ENCODE measurements at places on chromosomes 7 and 10.

- no peak for DNase-seq
Measured at GRCh38 chr7:151115836-151116418, 29.7 kb downstream of the AGAP3 start.

DNA sequence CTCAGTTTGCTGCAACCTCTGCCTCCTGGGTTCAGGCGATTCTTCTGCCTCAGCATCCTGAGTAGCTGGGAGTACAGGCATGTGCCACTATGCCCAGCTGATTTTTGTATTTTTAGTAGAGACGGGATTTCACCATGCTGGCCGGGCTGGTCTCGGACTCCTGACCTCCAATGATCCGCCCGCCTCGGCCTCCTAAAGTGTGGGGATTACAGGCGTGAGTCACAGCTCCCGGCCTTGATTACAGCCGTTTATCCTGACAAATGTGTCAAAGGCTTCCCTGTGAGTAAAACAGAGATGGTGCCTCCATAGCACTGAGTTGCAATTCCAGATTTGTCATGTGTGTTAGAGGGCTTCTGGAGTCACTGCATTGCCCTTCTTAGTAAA lies 273.7 kb downstream of the CCDC3 start:
- DNase-seq, result no peak

- no peak for DNase-seq
Measured at GRCh38 chr10:22685926-22686325, 28.5 kb downstream of the PIP4K2A start.

DNA sequence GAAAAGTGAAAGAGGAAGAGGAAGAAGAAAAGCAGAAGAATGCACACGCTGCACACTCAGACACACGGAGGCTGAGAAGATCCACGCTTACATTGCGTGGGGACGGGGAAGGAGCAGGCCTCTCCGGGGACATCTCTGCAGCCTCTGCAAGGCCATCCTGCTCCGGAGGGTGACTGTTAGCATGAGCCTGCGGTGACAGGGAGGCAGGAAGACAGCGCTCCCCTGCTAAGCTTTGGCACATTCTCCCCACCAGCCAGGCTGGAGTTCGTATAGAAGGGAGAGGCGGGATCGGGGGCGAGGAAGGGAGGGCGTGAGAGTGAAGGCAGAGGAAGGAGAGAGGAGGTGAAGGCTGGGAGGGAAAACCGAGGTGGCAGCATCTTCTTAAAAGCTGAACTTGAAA lies 366.0 kb upstream of the SHH start:
- no peak for DNase-seq

- DNase-seq, result no peak
Measured at GRCh38 chr10:121281576-121281975, 316.7 kb downstream of the FGFR2 start.

DNA sequence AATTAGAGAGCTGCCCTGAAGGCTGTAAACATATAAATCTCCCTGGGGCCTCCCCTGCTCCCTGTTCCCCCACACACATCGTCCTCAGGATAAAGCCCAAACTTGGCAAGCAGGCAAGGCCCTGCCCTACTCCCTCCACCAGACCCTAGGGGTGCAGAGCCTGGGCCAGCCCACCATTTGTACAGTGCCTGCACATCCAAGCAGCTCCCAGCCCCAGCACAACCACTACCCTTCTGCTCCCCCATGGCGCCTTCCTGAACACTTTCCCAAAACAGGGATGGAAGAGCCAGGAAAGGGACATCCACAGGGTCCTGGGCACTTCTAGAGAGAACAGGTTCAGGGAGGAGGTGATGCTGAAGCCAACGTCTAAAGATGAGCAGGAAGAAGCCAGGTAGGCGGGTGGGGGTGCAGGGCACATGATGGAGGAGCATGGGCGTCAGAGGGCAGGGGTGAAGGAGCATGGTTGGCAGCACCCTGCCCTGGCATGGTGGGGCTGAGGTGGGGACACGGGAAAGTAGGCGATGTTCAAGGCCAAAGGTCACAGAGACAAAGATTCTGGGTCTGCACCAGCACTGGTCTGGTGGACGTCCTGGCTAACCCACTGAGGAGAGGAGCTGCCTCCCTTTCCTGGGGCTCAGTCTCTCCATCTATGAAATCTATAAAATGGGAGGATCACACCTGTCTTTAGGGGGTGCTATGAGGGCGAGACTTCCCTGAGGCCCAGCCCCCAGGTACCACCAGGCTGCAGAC lies 140.6 kb downstream of the ARHGAP22 start:
- DNase-seq, result no peak

DNA sequence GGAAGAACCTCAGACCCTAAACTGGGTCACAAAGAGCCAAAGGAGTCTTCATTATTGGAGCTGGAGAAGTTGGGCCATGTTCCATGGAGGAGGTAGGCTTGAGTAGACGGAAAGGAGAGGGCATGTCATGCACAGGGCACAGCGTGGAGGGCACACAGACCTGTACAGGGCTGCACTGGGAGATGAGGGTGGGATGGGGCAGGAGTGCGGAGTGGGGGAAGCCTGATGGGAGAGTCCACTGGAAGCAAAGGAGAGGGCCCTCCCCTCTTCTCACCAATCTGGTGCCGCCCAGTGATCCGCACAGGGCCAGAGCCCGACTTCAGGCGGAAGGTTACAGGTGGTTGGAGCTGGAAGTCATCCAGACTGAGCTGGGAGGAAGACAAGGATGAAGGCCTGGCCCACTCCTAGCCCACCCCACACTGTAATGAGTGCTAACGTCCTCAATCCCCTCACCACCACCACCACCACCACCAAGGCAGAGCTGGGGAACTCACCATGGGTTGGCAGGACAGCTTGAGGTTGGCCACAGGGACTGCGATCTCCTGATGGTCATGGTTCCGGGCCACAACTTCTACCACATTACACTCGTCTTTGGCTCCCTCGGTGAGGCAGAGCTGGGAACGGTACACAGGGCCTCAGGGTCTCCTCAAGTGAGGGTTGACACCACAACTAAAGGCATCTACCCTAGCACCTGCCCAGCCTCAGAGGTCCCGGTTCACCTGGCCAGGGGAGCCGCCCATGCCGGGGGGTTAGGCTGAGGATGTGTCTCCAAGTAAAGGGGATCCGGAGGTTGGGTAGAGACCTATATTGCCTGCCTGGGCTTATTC lies 1.0 kb downstream of the NPM3 start:
- DNase-seq, result no peak

- DNase-seq, result no peak
Measured at GRCh38 chr7:70925411-70926115, 206.4 kb upstream of the GALNT17 start.

DNA sequence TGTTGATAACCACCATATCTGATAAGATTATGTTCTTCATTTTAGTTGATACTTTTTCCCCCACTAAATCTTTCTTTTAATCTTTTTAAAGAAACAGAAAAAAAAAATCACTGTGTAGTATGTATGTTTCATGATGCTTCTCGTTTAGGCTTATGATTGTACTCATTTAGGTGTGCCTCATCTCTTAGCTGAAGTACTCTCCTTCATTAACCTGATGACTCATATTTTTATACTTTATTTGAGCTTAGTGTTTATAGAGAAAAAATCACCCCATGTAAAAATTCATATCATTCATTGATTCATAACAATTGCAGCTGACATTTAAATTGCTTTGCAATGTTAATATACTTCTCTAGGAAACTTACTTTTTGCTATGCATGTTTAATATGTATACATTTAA lies 158.9 kb downstream of the MLLT10 start:
- no peak for DNase-seq

- no peak for DNase-seq
Measured at GRCh38 chr7:107353701-107354100, 116.2 kb upstream of the GPR22 start.

DNA sequence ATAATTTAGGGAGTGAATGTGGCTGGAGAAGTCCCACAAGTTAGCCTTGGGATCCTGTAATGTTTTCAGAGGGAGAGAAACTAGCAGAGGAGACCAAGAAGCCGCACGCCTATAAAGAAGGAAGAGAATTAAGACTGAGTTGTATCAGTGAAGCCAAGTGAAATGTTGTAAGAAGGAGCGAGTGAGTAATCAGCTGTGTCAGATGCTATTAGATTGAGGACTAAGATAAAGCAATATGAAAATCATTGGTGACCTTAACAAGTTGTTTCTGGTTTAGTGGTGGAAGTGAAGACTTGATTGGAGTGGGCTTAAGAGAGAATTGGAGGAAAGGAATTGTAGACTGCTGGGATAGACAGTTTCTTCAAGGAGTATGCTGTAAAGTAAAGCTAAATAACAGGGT lies 8.8 kb downstream of the CCSER2 start:
- DNase-seq, result no peak

DNA sequence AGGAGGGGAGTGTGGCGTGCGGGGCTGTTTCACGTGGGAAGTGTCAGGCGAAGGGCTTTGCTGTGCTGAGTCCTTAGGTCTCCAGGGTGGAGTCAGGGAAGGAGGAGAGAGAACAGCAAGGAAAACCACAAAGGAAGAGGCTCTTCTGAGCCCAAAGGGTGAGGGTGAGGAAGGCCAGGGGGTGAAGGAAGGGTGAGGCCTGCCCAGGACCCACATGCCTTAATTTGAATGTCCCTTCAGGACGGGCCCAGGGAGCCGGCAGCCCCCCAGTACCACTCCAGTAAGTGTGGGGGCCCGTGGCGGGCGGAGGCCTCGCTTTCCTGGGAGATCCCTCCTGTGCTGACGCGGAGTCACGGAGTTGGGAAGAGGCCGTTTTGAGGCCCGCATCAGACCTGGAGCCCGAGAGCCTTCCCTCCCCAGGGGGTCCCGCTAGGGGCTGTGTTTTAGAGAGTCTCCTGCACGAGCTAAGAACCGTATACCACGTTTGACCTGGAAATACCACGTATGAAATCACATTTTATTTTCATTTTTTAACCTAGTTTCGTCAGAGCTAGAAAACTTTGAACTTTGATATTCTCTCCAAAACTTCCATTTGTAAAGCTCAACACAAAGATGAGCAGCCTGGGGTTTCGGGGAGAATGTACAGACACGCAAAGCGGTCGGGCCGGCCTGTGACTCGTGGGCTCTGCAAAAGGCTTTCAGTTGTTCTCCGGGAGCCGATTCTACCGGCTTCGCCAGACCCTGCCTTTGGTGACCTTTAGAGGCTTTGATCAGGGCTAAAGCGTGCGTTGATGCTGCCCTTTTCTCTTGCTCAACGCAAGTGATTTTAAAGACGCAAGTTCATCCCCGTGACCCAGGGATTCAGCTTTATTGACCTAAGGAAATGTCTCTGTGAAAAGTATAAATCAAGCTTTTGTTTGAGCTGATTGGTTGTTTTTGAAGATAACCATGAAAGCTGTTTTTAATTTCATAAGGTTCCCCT lies 23.6 kb upstream of the TTYH3 start:
- DNase-seq, result no peak

DNA sequence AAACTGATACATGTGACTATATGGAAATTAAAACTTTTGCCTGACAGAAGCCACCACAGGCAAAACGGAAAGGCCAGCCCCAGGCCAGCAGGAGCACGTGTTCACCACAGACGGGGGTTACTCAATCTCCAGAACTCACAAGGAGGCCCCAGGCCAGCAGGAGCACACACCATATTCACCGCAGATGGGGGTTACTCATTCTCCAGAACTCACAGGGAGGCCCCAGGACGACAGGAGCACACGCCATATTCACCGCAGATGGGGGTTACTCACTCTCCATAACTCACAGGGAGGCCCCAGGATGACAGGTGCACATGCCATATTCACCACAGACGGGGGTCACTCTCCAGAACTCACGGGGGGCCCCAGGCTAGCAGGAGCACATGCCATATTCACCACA lies 61.5 kb downstream of the NKX6-2 start:
- no peak for DNase-seq

- no peak for DNase-seq
Measured at GRCh38 chr7:134920026-134920753, 66.1 kb upstream of the AGBL3 start.

- no peak for DNase-seq
Measured at GRCh38 chr10:92110039-92110794, 180.7 kb downstream of the CPEB3 start.

DNA sequence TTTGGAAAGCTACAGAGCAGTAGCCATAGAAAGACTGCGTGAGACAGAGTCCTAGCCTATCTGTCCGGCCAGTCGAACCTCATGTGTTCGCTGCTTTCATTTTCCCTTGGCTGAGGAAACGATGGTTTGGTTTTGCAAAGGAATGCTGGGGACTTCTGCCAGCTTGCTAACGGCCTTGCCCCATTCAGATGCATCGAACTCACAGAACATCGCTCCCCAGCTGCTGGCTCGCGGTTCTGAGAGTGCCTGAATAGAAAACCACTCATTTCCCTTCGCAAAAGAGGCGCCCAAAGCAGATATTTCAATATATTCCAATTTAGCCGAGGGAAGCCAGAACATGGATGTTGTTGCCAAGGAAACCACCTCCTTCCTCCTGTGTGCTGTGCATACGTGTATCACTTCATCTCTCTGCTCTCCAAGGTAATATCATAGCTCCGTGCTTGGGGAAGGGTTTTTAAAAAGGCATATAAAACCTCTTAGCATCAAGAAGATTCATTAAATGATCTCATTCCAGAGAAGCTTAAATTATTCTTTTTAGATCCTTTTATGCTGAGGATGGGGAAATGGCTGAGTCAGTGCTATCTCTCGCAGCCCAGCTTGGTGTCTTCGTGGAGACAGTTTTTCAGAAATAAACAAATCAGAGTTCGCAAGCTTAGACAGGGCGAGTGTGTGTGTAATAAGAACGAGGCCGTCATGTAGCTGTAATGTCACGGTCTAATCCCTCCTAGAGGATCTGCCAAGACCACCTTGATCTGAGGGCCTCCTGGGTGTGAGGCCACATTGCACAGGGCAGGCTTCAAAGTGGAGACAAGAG lies 215.2 kb downstream of the RPS24 start:
- DNase-seq, result peak; percentile 40

- DNase-seq, result no peak
Measured at GRCh38 chr7:26556061-26556881, 264.6 kb downstream of the SNX10 start.

GRCh38 chr10:4661511-4662255 lies 164.3 kb upstream of the AKR1E2 start:
- no peak for DNase-seq

- no peak for DNase-seq
Measured at GRCh38 chr10:124708922-124709520, 35.2 kb downstream of the FAM53B start.

- no peak for DNase-seq
Measured at GRCh38 chr10:4083509-4084003, 298.5 kb upstream of the KLF6 start.

- DNase-seq, result no peak
Measured at GRCh38 chr10:18860631-18861240, 187.9 kb upstream of the MALRD1 start.

DNA sequence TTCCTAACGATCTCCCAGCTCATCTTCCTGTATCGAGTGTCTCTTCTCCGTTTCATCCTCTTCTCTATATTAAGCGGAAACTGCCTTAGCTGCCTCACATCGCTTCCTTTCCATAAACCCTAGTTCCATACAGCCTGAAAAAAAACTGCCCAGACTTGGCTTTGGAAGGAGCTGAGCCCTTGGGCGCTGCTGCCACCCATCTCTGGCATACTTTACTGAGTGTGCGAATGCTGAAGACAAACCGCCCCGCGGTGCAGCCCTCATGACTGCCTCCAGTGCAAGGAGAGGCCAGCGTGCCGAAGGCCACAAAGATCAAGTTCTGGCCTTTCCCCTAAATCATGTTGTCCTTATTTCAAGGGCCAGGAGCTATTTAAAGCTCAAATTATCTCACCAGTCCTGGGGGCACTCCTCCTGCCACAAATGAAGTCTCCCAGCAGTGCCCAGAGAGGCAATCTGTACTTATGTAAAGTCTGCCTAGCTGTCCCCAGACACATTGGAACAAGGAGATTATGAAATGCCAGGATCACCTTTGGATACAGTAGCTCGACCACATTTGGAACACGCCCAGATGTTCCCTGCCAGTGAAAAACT lies 25.2 kb downstream of the YWHAG start:
- DNase-seq, result no peak

Data from hindlimb muscle (tissue), 1 donor.